ENCODE measurements at places on chromosomes 1 and 21.

DNA sequence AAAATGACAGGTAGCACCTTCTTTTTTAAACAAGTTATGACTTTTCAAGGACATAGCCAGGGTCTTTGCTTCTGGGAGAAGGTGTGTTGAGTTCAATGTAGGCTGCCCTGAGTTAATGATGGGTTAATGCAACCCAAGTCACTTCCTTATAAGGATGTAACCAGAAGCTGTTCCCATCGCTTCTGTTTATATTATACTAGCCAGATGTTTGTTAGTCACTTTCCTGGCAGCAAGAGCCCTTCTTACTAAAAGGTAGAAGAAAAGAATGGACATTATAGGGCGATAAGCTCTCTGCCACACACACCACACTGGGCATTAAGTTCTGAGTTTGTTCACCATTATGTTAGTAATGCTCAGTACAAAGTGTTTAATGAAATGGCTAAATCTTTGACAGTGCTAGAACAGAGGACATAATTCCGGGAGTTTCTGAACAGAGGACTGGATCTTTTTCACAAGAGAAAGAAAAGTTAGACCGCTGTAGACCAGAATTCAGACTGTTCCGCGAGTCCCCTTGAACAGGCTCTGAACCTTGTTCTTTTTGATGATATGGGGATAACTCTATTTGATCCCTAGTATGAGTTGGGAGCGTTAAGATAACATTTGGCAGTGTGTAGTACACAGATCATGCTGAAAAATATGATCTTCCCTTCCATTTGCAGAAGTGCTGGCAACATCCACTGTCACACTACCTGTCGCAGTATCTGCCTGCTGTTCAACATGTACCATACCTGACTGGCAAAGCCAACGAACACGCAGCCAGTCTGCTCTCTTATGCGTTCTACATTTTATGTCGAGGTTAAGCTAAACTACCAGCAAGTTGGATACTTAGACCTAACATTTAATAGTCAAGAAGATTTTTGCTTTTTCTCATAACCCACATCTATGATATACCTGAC, 41.0 kb downstream of the DEGS1 start:
- DNase-seq, result no peak

DNA sequence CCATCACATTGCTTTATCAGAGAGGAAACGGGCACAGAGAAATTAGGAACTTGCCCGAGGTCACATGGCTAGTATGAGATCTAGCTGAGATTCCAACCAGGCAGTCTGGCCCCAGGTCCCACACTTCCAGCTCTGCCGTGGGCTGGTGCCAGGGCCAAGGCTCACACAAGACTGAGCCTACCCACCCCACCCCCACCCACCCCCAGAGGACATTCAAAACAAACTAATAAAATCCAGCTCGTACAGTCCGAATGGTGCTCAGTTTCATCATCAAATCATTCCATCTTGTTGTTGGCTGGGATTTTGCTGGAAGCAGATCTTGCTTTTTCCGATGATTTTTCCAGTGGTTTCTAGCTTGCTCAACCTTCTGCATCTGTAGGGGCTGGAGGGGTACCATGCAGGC, 27.9 kb downstream of the MATN1 start:
- DNase-seq, result no peak

DNA sequence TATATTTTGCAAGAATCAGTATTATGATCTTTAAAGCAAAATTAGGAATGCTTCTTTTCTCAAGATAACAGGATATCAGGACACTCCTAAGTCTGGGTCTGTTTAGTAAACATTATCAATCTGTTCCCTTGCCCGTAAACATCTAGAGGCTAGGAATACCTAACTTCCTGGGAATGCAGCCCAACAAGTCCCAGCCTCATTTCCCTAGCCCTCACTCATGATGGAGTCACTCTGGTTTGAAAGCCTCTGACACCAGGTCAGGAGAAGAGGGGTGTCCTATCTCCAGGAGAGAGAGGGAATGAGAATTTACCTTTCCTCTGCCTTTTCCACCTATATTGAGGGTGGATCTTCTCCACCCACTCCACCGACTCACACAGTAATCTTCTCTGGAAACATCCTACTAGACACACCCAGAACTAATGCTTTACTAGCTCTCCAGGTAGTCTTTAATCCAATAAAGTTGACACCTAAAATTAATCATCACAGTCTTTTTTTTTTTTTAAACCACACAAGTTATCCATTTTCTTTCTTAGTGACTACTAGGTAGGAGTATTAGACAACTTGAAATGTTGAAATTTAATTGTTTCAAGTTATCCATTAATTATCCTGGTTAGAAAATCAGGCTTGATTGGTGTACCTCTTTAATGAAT, 659.3 kb downstream of the USP25 start:
- DNase-seq, result no peak

- DNase-seq, result no peak
Measured at GRCh38 chr1:115929881-115930280, 46.4 kb upstream of the SLC22A15 start.

DNA sequence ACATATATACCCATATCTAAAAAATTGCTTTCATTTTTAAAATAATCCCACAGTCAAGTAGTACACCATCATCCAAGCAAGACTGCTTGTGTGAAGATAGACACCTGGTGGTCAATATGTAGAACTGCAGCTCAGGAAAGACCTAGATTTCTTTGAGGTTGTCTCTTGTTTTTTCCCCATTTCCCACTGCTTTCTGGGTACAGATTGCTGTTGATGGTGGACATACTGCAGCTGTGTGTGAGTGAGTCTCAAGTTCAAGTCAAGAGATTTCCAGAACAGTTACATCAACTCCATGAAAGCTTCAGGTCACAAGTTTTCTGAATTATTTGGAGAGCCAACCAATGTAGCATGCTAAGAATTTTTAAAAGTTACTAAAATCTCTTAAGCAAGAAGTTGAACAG, 306.4 kb downstream of the DUSP10 start:
- DNase-seq, result no peak

DNA sequence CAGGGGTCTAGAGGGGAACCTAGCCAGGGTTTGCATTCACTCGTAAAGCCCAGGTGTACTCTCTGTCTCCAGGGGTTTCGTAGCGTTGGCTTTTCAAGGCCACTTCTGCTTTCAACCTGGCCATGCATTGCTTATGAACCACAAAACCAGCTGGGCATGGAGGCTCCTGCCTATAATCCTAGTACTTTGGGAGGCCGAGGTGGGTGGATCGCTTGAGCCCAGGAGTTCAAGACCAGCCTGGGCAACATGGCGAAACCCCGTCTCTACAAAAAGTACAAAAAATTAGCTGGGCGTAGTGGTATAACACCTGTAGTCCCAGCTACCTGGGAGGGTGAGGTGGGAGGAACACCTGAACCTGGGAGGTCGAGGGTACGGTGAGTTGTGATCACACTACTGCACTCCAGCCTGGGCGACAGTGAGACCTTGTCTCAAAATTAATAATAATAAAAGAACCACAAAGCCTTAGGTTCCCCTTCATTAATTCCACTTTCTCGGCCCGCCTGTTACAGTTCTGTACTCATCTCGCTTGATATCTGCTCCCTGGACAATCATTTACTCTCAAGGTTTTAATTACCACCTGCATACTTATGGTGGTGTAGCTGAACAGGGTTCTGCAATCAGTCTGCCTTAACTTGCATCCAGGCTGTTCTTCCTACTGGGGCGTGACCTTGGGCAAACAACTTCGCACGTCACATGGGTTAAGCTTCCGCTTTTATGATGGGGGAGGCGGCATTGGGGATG, 6.1 kb downstream of the SLC16A4 start:
- DNase-seq, result no peak

DNA sequence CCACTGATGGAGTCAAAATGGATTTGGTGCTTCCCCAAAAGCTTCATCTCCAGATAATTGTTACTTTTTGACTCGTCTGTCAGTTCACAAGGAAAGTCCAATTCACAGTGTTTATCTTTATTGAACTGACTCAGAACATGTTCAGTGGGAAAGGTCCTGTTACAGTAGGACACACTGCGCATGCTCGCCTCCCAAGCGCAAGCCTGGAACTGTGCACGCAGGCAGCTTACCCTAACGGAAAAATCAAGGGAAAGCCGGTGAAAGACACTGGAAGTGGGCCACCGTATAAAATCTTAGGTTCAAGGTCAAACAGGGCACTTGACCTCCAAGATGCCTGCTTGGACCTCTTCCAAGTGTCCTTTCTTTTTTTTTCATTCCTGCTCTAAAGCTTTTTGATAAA, 174.6 kb downstream of the USP25 start:
- DNase-seq, result no peak

GRCh38 chr1:201444792-201445191, 23.3 kb upstream of the TNNI1 start:
- DNase-seq, result no peak

DNA sequence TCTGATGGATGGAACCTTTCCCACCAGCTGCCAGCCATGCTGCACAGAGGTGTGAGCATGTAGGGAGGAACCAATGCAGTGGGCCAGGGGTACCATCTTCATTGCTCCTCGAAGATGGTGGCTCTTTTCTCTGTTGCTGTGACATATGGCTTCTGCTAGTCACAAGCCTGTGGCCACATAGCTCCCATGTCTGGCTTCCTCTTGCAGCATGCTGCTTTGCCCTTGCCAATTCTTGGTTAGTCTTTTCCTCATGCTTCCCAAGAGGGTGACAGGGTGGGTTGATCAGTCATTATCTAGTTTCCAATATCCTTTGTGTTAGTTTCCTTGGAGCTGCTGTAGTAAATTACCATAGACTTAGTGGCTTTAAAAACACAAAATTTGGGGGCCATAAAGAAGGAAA, 123.4 kb downstream of the ETS2 start:
- DNase-seq, result no peak

- DNase-seq, result no peak
Measured at GRCh38 chr1:32276032-32276782, 15.7 kb upstream of the HDAC1 start.

DNA sequence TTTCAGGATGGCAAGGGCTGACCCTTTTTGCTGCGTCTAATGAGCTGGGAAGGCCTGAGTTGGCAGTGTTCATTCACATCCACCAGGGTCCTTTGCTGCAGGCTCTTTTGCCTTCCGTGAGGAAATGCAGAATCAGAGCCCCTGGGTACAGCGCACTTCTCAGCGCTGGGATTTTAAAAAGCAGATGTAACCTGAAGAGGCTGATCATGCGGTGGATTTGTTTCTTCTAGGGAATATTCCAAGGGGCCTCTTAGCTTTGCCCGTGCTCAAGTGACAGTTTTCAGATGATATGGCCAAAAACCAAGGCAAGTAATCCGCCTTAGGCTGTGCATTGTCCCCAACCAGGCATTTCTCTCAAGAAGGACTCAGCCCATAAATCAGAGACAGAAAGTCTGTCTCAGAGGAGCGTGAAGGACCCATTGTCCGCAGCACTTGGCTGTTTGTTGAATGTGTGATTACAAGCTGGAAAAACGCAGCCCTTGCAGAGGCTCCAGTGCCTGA, 237.6 kb downstream of the PTPRC start:
- DNase-seq, result no peak

- DNase-seq, result no peak
Measured at GRCh38 chr1:18443587-18444520, 36.9 kb upstream of the KLHDC7A start.

GRCh38 chr1:72278461-72278860, 3.9 kb downstream of the NEGR1 start:
- DNase-seq, result no peak
